Spinal cord (tissue), 10 donors: ENCODE measurements at places on chromosomes 7 and 10. TPM values are rescaled to one million over a fixed set of nuclear protein-coding genes. Genes with fewer than 3 reads are reported as not detected.

EIF4EBP2 gene
- total RNA-seq = 47.6 TPM

GRCh38 chr7:38311329-38311937 lies 38.0 kb upstream of the TARP start:
- no peak for DNase-seq

- DNase-seq = no peak
Measured at GRCh38 chr10:34895977-34896376, 80.9 kb upstream of the PARD3 start.

PNLIPRP3 gene
- total RNA-seq = not detected

GRCh38 chr7:121323515-121324302 lies 5.1 kb upstream of the WNT16 start:
- DNase-seq = no peak
